ENCODE measurements at places on chromosomes 16 and 17. TPM values are rescaled to one million over a fixed set of nuclear protein-coding genes. Genes with fewer than 3 reads are reported as not detected.

DNA sequence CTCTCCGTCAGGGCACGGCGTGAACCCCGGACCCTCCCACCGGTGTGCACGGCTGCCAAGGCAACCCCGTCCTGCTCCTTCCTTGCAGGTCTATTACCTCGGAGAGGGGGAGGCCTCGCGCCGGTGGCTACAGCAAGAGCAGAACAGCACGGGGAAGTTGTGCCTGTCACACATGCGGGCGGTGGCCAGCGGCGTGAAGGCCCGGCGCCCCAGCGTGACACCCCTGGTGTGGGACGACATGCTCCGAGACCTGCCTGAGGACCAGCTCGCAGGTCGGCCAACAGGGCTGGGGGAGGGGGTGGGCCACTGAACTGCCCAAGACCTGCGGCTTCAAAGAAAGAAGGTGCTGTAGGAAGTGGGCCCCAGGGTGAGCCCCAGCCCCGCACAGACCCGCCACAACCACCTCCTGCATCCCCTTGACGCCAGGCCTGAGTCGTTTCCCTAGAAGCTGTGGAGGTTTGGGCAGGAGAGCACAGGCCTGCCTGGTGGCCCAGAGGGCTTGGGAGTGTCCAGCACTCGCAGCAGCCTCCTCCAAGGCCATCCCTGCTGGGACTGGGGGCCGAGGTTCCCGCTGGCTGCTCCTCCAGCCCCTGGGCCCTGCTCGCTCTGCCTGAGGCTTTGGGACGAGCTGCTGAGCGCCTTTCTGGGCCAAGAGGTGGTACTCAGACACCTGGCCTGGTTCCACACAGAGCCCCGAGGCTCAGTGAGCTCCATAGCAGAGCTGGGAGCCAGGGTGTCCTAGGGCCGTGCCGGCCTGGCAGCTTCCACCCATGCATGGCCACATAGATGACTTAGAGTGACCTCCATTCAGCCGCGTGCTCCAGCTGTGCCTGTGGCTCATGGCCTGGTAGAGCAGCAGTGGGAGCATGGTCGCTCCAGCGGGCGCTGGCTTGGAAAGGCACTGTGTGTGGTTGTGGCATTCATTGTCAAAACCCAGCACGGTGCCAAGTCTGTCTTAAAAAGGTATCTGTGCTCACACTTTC is 14.7 kb downstream of the CYBC1 start:
- ATAC-seq, result no peak

GRCh38 chr17:65696739-65697394 is 135.4 kb upstream of the AXIN2 start:
- no peak for ATAC-seq

GRCh38 chr17:6924208-6924607 is 71.6 kb upstream of the ALOX12 start:
- no peak for ATAC-seq

GRCh38 chr16:2236337-2237101 is at the start of gene DNASE1L2:
Gene DNASE1L2 (plus strand): TSS chr16:2236444. CDS start chr16:2236817, 373 bp downstream.
- peak; percentile 18 for ATAC-seq

PLD6 gene
- 0.44 TPM for total RNA-seq

Measured in esophagus mucosa (tissue), 1 donor.